Activated T-cell treated with anti-CD3 and anti-CD28 coated beads, Interleukin-2, amount 50 U/mL, for 4 hours (primary cell): ENCODE measurements at places on chromosomes 3 and 15. TPM values are rescaled to one million over a fixed set of nuclear protein-coding genes. Genes with fewer than 3 reads are reported as not detected.

H1-8 gene
- total RNA-seq, result not detected

DOCK3 gene
- 1.7 TPM for total RNA-seq

WDR93 gene
- total RNA-seq, result not detected

ZNF660 gene
- total RNA-seq, result 0.52 TPM

RPL32 gene
- 2,461 TPM for total RNA-seq

SCAMP5 gene
- 0.90 TPM for total RNA-seq

ZCWPW2 gene
- total RNA-seq, result not detected

ROBO1 gene
- total RNA-seq, result 0.99 TPM

CNTN4 gene
- total RNA-seq, result not detected

SEMA5B gene
- total RNA-seq, result not detected

TMEM40 gene
- total RNA-seq, result not detected

TRPM1 gene
- not detected for total RNA-seq

HTD2 gene
- total RNA-seq, result 14.4 TPM

GALNT15 gene
- total RNA-seq, result not detected
